ENCODE measurements at places on chromosomes 1 and 21.
A peak's percentile ranks its signal among the peaks of the same experiment; 100 is the strongest.

- DNase-seq: peak; percentile 93
These were observed 98.3 kb upstream of the CAMK1G start for GRCh38 chr1:209485167-209485566.

GRCh38 chr1:87292684-87293493 is 35.8 kb upstream of the LMO4 start:
- peak; percentile 73 for DNase-seq

DNA sequence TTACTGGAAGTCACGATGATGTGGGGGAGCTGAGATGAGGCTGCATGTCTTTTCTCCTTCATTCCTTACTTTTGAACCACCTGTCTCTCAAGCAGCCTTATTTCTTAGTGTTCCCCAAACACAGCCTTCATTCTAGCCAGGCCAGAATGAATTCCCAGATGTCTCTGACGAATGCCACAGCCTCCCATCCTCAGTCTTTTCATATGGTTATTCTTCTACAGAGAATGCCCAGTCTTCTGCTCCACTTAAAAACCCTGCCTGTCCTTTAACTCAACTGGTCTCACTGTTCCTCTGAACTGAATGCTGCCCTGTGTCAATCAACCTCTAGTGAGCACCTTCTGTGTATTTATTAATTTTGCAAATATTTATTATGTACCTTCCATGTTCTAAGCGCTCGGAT is 156.2 kb downstream of the PLA2G4A start:
- no peak for DNase-seq

DNA sequence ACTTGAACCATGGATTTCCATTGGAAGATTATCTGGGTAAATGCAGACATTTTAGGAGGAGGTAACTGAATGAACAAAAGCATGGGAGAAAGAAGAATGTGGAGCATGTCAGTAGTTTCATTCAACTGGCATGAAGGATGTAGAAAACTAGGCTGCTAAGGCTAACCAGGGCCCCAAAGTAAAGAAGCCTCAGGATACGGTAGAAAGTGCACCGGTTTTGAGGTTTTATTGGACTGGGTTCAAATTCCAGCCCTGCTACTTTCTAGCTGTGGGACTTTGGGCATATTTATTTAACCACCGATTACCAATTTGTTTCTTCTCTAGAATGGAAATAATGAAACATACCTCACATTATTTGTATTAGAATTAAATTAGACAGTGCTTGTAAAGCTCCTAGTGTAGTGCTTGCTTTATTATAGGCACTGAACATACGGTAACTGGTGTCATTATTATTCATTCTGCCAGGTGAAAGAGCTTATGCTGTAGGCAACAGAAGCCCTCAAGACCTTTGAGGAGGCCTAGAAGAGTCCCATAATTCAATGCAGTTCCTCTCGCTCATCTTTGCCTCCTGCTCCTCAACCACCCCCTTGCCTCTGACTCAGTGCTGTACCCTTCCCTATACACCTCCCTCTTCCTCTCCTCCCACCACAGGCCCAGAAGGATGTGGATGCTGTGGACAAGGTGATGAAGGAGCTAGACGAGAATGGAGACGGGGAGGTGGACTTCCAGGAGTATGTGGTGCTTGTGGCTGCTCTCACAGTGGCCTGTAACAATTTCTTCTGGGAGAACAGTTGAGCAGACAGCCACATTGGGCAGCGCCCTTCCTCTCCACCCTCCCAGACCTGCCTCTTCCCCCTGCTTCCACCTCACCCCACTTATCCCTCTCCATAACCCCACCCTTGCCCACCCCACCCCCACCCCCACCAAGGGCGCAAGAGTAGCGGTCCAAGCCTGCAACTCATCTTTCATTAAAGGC is 2.5 kb upstream of the CHTOP start:
- no peak for DNase-seq

- no peak for DNase-seq
These were observed 56.9 kb upstream of the ATP5PO start for GRCh38 chr21:33972539-33972938.

DNA sequence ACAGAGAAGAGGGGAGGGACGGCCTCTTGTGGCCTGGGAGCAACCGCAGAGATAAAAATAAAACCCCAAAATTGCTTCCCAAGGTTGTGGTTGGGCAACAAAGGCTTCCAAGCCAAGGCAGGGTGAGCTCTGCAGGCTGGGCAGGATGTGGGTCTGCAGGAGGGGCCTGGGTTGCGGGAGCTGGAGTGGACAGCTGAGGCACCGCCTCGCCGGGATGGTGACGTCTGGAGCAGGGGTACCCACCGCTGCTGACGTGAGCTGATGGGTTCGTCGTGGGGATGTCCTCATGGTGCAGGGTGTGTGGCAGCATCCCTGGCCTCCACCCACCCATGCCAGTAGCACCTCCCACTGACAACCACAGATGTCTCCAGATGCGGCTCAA is 3.7 kb downstream of the AURKAIP1 start:
- DNase-seq: no peak

DNA sequence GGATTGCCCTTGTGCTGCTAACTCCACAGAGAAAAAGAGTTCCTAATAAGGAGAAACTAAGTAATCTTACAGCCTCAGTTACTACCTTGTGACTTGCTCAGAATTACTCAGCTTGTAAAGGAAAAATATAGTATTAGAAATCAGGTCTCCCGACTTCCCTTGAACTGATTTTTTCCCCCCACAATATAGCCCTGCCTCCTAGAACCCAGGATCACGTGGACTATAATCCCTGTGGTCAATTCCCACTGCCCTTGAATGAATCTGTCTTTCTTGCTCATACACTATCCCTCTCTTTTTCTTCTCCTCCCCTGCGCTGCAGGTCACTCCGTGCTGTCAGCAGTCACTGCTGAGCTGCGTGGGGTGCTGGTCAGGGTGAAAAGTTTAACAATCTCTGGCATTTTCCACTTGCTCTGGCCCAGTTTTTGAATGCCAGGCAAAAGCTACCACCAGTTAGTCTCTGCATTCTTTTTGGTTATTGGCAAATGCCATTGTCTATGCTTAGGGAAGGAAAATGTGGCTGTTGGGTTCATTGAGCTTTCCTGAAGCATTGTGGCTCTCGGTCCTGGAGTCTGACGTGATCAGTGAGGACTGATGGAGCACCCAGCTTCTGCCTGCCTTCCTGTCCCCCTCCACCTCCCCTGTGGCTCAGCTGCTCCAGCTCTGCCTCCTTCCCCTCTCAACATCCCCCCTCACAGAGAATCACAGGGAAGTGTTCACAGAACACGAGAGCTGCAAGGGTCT is 1.9 kb upstream of the MYOC start:
- no peak for DNase-seq

DNA sequence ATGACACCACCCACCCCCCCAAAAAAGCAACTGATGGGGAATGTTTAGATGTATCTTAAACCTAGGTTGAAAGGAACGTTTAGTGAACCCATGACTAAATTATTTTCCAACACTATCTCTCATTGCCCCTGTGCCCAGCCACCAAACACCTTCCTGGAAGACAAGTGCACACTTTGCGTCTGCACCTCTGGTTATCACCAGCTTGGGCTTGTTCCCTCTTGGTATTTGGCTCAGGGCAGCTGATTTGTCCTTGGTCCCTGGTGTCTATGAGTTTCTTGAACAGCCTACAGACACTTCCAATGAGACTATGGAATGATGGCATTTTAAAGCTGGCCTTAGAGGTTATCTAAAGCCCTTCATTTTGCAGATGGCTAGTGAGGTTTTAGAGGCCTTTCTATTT is 15.5 kb upstream of the RIMKLA start:
- DNase-seq: no peak

- DNase-seq: no peak
These were observed 834.0 kb downstream of the USP25 start for GRCh38 chr21:16563795-16564194.

GRCh38 chr1:119009312-119009655 is 21.1 kb upstream of the TBX15 start:
- DNase-seq: no peak

DNA sequence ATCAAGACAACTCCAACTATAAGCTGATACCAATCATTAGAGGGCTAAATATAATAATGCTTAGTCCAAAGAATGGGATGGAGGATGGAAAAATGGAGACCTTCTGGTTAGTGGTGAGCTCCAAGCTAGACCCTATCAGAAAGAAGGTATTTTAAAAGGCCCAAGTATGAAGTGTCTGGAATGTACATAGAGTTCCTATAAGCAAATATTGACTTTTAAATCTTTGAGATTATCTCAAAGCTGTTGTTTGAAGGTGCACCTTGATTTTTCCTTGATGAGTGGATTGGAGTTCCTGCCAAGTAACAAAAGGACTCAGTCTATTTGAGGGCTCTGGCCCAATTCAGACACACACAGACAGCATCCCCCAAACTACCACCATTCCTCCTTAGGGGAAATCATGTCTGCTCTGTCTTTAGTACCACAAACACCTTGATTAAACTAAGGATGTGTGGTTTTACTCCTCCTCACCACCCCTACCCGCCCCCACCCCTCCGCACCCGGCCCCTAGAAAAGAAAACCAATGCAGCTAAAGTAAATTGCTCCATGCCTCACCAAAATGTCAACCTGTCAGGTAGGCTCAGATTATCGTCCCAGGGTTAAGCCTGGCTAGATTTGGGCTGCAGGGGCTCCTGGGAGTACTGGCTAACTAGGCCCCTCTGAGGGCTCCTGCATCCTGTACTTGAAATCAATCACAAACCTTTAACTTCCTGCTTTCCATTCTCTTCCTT is 59.4 kb downstream of the CDC7 start:
- DNase-seq: no peak

DNA sequence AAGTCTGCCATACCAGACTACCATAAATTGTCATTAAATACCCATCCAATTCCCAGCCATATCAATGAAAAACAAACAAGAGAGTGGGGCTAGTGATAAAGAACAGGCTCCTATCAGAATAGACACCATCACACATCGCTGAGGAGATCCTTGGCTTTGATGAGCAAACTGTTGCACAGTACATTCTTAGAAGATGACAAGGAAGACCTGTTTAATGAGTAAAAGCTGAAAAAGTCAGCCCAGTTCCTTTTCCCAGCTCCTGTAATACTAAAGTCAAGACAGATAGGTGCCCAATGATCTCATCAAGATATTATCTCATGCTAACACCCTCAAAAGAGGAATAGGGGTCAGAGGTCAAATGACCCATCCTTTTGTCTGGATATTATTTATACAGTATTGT is 164.5 kb upstream of the COA6 start:
- no peak for DNase-seq
